Aorta (tissue), 5 donors: ENCODE measurements at places on chromosomes 2 and 18. TPM values are rescaled to one million over a fixed set of nuclear protein-coding genes. Genes with fewer than 3 reads are reported as not detected.
A peak's percentile ranks its signal among the peaks of the same experiment; 100 is the strongest.

DNA sequence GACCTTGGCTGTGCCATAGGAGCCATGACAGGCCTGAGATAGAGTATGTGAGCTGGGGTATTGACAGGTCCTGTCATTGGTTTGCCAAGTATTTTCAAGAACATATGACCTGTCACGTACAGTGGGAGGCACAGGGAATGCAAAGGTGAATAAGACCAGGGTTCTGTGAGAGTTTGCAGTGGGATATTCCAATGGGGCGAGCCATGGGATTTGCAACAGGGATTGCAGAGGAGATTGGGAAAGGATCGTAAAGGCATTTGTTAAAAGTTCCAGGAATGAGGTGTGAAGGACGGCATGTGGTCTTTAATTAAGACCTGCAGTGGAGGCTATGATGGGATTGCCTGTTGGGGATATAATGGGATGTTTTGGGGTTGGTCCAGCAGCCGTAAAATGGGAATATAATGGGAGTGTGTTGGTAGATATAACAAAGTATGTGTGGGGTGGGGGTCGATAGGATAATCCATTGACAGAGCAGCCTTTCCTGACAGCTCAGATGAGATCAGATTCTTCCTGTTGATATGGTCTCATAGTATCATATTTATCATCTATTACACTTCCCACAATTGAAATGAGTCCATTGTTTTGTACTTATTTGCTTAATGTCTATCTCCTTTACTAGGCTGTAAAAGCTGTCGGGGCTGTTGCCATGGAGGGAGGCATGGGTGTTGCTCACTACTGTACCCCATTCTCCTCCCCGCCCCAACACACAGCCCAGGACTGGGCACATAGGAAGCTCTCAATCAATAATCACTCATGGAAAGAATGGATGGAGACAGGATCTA, 38.1 kb downstream of the PKDCC start:
- DNase-seq: no peak

DNA sequence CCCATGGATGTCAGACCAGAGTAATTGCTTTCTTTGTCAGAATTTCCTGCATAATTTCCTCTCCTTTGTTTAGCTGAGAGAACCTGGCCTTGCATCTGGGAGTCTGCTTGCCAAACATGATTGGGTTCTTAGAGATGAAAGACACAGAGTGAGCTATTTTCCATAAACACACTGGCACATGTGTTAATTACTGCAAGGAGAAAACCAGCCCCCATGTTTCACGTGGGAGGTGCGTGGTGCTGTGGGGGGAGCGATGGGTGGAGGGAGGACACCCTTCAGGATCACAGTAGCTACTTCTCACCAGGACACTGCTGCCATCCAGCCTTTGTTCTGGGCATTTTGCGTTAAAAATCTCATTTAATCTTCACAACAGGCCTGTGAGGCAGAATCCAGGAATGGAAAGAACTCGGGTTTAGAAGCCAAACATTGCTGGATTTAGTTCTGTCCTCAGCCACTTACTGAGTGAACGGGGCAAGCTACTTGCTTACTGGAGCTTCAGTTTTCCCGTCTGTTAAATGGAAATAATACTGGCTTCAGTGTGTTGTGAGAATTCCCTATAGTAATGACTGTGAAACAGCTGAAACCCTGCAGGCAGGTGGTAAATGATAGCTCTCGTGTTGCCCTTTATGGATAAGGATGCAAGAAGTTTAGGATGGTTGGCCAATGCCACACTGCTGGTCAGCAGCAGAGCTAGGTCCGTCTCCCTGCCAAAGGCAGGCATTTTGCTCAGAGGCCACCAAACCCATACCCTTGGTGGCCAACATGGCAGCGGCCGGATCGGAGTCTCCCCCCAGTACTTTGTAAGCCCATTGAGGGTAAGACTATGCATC, 100.1 kb upstream of the ASAP2 start:
- peak; percentile 52 for DNase-seq

DNA sequence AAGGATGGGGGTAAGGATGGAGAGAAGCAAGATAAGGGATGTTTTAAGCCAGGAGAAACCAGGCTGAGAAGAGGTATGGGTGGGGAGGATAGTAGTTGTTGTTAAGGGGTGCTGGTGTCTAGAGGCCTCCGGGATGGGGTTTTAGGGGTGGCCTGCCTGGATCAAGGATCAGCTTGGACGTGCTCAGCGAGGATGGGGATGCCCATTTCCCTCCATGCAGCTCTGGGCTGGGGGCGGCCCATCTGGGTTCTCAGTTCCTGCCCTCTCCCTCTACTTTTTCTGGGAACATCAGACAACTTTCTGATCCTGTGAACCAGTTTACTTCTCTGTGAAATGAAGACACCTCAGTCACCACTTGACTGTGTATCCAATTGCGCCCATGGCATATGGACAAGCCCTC, 10.1 kb downstream of the B3GNT2 start:
- no peak for DNase-seq

- no peak for DNase-seq
Measured at GRCh38 chr2:113018509-113018908, 13.2 kb downstream of the IL36A start.

- DNase-seq: peak; percentile 87
Measured at GRCh38 chr2:27705851-27706622, 42.3 kb downstream of the SLC4A1AP start.

DNA sequence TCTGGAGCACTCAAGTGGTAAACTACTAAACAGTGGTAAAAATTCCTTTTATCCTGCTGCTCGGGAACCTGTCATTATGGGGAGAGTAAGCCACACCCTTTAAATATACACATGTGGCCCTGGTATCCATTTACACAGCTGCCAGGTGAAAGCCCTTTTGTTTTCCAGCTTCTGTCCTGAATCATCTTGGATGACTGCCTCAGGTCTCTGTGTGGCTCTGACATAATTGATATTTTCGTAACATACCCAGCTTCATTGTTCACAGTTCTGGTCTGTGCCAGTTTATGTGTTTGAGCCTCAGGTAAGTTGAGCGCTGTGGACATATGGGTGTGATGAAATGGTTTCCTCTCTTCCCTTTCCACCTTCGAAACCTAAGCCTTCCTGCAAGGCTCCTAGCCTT, 15.7 kb upstream of the TTC39C start:
- DNase-seq: no peak

DHRS9 gene
- total RNA-seq: 0.52 TPM

SCYGR5 gene
- not detected for total RNA-seq

ABCB11 gene
- total RNA-seq: not detected

GRCh38 chr2:41997561-41997960, 50.3 kb upstream of the PKDCC start:
- no peak for DNase-seq

DNA sequence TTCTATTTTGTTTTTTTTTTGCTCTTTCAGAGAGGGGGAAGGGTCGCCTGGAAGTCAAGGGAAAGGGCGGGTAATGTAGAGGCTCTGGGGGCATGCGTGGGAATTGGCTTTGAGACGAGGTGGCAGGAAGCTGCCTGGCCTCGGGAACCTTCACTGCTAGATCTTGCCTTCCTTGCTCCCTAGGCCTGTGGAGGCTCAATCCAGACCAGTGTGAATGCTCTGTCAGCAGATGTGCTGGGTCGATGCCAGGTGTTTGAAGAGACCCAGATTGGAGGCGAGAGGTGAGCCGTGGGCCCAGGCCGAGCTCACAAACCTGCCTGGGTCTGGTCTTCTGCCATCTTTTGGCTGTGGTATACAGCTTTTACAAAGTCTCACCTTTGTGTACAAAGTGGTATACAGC, 15.5 kb downstream of the CCT7 start:
- no peak for DNase-seq

GRCh38 chr2:11950896-11951295, 204.5 kb downstream of the LPIN1 start:
- DNase-seq: no peak

GRCh38 chr2:62309465-62310091, 113.7 kb downstream of the B3GNT2 start:
- no peak for DNase-seq

DNA sequence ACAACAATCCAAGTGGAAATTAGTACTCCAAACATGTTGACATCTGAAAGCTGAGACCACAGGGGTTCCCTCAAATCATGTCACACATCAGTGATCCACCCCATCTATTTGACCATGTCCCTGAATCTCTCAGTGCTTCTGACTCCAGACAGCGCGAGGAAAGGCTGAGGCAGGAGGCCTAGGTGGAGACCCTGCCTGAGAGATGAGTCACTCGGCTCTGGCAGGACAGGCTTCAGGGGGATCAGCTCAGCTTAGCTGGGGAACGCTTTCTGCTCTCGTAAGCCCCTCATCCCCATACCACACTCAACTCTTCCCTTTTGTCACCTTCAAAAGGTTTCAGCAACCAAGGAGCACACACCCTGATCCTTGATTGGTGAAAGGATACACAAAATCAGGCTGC, 5.8 kb upstream of the FAM228A start:
- DNase-seq: no peak

ZAP70 gene
- 7.5 TPM for total RNA-seq

GMCL1 gene
- total RNA-seq: 16.1 TPM

- DNase-seq: no peak
Measured at GRCh38 chr2:26324903-26325302, 21.0 kb upstream of the SELENOI start.

GRCh38 chr2:179558010-179558934, 293.6 kb upstream of the SESTD1 start:
- no peak for DNase-seq

ALPP gene
- not detected for total RNA-seq

DNA sequence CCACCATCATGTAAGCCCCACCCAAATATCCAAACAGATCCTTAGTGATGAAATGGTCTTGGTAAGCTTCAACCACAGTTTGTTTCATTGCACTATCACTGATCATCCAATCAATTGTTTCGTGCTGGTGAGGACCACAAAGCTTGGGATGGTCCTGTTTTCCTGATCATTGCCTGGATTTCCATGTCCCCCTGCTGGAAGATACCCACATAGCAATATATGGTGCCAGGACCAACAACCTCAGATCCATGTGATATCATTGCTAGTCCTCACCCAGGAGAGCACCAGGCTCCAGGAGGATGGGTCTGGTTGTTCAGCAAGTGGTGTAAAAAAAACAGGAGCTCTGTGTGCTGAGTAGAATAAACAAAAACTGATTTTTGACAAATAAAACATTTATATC, 206.5 kb upstream of the SH3BP4 start:
- DNase-seq: no peak

GRCh38 chr18:76347341-76347740, 147.7 kb downstream of the ZNF516 start:
- DNase-seq: no peak

FTCDNL1 gene
- total RNA-seq: 1.7 TPM

DNA sequence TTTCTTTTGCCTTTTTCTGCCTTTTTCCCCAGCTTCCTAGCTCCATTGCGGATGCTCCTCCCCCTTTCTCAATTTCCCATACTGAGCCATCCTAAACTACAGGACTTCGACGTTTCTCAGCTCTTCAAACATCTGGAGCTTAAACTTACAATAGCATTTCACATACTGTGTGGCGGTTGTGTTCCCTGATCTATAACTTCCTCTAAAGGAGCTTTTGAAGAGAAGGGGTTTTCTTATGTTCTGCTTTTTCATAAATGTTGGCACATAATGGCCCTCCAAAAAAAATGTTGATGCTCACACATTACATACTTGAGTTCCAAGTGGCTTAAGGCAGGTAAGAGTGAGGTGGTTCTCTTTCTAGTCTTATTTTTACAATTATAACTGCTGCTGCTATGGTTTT, 87.4 kb downstream of the RNF144A start:
- no peak for DNase-seq

GRCh38 chr2:127155028-127155581, 48.2 kb upstream of the BIN1 start:
- no peak for DNase-seq

CFLAR gene
- total RNA-seq: 154 TPM

DNA sequence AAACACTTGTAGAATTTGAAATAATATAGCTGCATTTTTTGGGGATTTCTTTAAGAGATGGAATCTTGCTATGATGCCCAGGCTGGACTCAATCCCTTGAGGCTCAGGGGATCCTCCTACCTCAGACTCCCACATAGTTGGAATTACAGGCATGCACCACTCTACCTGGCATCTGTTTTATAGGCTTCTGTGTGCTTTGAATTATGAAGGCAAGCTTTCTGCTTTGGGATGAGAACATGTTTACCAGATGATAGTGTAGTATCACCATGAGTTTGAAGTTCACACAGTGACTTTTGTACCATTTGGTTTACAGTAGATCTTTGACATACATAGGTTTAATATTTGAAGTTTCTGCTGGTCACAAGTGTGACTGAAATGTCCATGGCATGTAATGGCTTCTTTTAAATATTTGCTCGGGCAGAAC, 10.7 kb downstream of the CNOT11 start:
- no peak for DNase-seq

- DNase-seq: no peak
Measured at GRCh38 chr18:77433076-77433475, 183.4 kb downstream of the GALR1 start.

CRACDL gene
- 7.5 TPM for total RNA-seq

GRCh38 chr2:17657759-17658158, 95.9 kb downstream of the SMC6 start:
- no peak for DNase-seq

POTEI gene
- total RNA-seq: 0.26 TPM

DNA sequence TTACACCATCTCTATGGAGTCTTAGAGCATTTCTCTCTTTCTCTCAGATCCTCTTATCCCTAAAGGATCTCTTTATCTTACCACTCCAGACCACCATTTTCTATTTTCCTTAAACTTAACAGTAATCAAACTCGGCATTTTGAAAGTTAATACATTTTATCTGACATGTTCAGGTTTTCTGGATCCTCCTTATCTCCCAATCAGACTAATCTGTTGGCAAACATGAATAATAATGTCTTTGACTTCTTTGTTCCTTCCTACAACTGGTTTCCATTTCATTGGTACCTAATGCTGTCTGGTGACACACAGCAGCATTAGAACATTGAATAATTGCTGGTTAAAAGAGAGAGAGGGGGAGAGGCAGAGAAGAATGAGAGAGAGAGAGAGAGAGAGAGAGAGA, 932.1 kb upstream of the FSHR start:
- no peak for DNase-seq

GRCh38 chr2:84078471-84078870, 380.6 kb downstream of the SUCLG1 start:
- DNase-seq: no peak

POTEC gene
- not detected for total RNA-seq

FBXO15 gene
- total RNA-seq: 0.52 TPM

GRCh38 chr2:100923461-100924060, 78.5 kb upstream of the RPL31 start:
- no peak for DNase-seq
